D721Med (cell line): ENCODE measurements at places on chromosomes 12 and 14.

DNA sequence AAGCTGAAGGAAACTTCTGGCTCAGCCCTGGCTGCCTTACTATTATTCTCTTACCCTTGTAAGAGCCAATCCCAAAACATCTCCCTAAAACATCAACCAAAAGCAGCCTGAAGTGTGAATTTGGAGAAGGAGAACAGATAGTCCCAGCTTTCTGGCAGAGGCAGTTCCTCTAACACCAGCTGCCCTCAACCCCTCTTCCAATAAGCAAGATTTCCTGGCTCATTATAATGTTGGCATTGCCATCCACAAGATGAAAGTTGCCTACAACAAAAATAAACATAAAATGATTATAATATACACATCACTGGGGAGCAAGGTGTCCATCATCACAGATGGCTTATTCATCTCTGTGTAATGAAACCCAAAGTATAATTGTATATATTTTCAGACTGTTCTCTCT is 352.5 kb upstream of the CCDC196 start:
- no peak for DNase-seq

DNA sequence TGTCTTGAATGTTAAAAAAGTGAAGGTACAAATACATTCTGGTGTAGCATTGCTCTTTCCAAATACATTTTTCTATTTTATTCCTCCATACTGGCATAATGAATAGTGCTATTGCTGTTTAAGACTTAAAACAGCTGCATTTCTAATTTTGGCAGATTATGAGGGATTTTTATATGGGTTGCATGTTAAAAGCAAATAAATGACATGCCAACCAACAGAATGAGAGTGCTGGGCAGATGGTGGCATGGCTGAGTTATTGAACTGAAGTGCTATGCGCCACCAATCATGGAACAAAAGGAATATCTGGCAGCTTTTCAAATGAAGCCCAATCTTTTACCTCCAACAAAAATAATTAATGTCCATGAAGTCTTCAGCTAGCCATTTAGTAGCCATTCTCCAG is 215.0 kb downstream of the PRKD1 start:
- no peak for DNase-seq

DNA sequence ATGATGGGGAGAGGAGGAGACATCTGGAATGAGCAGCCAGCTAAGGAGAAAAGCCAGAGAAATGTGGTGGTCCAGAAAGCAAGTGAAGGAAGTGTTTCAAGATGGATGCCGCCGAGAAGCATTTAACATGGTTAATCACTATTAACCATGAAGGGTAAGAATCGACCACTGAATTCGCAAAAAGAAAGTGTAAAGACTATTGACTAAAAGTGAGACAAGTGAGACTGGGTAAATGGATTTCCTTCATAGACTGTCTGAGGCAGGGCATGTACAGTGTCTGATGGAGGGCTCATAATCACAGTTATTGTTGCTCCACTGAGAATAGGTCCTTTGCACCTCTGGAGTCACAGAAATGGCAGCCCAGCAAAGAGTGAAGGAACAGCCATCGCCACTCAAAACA is 25.3 kb upstream of the CLMN start:
- no peak for DNase-seq

GRCh38 chr14:67963960-67964812 is 144.6 kb downstream of the RAD51B start:
- DNase-seq, result no peak

GRCh38 chr12:16323638-16324037 is 23.8 kb upstream of the MGST1 start:
- DNase-seq, result no peak

- no peak for DNase-seq
Observed at GRCh38 chr14:70670992-70671651, 29.4 kb downstream of the TTC9 start.

- DNase-seq, result no peak
Observed at GRCh38 chr12:112869778-112870177, 37.0 kb upstream of the OAS1 start.

- no peak for DNase-seq
Observed at GRCh38 chr14:100867631-100868315, 35.7 kb downstream of the RTL1 start.

DNA sequence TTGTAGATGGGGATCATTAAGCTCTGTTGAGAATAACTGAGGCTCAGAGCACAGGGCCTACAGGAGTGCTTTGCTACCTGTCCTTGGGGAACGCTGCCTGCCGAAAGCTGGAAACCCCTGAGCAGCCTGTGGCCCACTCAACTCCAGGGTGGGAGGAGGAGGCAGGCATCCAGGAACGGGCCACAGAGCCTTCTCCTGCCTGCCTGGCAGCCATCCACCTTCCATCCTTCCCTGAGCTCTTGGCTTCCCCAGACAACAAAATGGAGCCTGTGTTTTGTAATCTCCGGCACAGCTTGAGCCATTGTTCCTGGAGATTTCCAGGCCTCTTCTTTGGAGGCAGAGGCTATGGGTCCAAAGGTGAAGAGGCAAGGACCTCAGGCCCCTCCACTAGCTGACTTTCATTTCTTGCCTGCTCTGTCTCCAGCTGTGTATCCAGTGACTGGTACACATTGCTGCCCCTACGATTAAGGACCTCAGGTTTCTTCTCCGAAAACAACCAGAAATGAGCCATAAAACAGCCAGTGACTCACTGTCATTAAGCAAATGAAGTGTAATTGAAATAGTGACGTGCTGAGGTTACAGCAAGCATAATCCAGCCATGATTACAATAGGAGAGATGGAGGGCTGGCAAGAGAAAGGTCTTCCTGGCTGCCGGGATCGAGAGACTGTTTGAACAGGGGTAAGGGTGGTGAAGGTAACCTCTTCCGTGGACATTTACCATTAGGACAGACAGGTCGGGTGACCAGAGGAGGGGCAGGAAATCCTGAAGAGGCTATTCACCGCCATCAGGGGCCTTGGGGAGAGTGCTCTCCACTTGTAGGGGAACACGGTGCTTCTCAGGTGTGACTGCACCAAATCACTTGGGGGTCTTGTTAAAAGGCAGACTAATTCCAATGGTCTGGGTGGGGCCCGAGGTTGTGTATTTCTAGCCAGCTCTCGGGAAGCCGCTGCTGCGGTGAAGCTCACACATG is 56.3 kb upstream of the KCNA5 start:
- DNase-seq, result no peak

DNA sequence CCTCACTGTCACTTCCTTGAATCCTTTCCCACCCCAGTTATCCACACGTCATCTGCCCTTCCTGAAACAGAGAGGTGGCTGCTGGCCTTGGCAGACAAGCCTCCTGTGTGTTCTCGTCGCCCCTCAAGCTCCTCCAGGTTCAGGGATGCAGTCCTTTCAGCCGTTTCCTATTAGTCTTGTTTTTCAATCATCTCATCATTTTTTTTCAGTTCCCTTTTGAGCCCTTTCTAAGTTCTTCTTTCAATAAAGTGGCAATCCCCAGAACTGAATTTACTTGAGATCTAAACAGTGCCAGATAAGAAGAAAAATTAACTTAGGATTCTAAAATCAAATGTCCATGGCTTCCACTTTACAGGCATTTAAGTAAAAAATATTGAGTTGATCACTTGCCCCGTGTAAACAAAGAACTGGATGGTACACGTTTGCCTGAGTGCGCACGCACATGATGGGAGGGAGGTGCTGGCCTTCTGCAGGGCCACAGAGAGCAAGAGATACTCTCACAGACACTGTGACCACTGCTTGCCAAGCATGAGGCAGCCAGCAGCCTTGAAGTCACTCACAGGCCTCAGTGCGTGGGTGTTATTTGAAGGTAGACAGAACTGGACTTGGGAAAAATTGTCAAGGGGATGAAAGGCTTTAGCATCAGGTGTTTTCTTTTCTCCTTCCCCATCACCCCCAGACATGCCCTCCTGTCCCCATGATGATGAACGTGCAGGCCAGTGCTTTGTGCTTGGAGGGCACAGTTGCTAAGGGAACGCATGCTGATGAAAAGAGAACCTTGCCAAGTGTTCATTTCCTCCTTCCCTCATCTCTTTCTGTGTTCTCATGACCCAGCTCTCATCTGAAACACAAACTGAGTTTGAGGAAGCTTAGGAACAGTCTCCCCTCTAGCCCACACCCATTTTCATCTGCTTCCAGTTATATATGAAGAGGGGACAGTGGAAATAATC is 408.3 kb downstream of the EGLN3 start:
- DNase-seq, result no peak

DNA sequence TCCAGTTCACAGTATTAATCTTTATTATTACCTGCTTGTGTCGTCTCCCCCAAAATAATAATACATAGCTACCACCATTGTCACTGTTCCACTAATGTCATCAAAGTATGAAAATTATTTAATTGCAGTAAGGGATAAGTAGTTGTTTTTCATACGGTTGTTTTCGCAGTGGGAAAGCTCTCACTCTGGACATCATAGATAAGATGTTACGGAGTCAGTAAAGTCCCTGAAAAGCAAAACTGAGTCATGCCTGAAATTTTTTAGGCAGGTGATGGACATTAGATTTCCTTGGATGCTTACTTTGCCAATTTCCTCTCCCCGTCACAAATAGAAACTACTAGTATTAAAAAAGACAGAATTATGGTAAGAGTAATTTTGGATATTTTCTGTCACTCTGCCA is 13.2 kb downstream of the PNP start:
- DNase-seq, result no peak

DNA sequence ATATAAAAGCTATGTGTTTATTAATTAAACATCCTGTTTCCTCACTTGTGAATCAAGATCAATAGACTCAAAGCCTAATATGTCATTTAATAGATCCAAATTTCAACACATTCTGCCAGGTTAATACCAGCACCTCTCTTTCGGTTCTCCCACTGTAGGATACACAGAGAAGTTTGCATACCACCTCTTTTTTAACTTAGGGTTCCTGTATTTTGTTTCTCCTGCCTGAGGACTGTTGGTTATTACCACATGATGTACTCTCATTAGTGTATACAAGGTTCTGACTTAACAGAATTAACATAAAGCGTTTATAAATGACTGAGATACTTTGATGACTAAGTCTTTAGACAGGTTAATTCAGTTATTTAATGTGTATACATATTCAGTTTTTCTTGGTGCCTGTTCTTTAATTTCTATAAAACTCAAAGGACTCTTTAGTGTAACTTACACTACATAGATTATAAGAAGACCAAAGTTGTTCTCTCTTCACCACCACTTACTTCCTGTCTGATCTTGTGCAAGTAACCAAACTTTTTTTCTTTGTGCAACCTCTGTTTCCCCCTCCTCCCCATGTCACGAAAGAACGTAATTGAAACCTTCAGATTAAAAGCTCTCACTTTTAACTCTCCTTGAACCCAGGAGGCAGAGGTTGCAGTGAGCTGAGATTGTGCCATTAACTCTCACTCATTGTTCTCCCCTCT is 89.8 kb upstream of the DNM1L start:
- no peak for DNase-seq

- no peak for DNase-seq
Observed at GRCh38 chr14:45891417-45892080, 638.5 kb upstream of the MIS18BP1 start.

DNA sequence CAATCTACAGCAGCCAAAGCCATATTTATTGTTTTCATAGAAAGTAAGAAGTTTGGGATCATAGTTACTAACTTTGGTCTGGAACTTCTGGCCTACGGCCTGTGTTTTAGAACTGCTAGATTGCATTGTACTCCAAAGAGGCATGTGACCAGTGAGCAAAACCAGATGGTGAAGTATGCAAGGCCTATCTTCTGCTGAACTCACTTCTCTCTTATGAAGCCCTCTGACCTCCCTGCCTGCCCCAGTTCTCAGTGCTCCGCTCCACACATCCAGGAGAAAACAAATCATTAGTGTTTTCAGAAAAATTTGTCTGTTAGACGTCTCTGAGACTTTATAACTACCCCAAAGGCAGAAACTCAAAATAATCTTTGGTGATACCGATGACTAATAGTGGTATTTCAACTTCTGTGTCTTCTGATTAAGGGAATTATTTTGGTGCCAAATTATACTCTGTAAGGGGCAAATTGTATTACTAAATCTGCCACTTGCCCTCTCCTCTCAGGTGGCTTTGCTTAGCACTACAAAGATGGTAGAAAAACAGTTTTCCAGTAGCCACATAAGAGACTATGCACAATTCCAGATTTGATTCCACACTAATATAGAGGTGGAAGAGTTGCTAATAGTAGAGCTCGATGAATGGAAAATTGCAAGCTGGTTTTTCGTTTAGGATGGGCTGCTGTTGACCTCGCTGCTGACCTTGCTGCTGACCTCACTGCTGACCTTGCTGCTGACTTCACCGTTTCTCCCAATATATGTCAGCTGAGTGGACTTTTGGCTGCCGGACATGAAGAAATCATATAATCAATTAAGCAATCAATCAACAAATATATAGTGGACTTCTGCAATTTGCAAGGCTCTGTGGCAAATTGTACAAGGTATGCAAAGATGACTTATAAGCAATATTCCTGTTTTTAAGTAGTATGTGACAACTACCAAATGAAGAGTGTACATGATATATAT is 147.5 kb downstream of the KITLG start:
- no peak for DNase-seq

DNA sequence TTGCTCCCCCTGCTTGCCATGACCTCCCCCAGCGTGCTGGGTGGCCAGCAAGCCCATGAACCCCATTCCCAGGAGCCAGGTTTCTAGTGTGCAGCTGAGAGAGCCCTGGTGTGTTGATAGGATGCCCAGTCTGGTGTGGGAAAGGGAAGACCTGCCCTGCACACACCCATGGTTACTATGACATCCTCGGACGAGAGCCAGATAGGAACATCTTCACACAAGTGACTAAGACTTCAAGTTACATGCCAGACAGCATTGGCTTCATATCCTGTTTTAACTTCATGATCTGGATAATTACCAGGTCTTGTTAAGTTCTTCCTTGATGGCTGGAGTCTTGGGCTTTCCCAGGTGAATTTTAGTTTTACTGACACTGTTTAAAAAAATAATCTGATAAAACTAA is 196.6 kb upstream of the EGLN3 start:
- DNase-seq, result no peak

GRCh38 chr12:87513536-87514280 is 515.5 kb downstream of the C12orf50 start:
- no peak for DNase-seq

- DNase-seq, result no peak
Observed at GRCh38 chr12:93205361-93205760, 172.4 kb upstream of the NUDT4 start.

GRCh38 chr12:52235822-52236361 is 2.8 kb downstream of the KRT7 start:
- DNase-seq, result no peak

DNA sequence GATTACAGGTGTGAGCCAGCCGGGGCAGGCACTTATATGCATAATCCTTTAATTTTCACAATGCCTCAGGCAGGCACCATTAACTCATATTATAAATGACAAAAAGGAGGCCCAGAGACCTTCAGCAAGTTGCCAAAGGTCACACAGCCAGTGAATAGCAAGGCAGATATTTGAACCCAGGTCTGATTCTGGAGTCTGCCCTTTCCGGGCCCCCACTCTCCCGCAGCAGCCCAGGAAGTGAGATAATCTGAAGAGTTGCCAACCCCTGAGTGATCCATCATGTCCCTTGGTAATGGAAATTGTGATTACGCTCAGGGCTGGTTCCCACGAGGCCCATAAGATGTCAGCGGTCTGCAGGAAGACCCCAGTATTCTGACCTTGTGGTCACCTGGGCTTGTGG is 95.3 kb upstream of the MED13L start:
- DNase-seq, result no peak

GRCh38 chr12:125245581-125246557 is 180.6 kb downstream of the AACS start:
- DNase-seq, result no peak

GRCh38 chr12:14975457-14975856 is 2.6 kb downstream of the PDE6H start:
- DNase-seq, result no peak
